ENCODE measurements at places on chromosomes 13 and 19.

DNA sequence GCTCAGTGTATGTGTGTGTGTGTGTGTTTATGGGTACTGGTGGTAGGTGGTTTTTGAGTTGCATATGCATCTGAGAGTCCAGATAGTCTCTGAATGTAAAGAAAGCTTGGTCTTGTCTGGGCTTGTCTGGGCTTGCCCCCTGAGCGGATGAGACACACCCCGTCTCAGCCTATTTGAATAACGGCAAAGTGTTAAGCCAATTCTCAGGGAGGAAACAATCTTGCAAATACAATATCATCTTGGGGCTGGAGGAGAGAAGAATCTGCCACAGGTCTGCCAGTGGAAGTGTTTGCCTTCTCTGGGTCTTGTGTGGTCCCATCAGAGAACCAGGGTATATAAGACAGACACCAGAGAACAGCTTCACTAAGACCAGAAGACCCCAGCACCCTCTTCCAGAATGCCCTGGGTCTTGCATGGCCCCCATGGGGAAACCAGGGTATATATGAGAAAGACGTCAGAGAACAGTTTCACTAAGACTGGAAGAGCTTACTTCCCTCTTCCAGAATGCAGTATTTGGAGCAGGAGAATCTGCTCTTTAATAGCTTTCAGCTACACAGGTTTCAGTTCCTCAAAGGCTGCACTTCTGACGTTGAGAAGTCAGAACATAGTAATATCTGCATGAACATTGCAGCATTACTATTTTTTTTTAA lies 13.3 kb downstream of the CD70 start:
- no peak for DNase-seq

DNA sequence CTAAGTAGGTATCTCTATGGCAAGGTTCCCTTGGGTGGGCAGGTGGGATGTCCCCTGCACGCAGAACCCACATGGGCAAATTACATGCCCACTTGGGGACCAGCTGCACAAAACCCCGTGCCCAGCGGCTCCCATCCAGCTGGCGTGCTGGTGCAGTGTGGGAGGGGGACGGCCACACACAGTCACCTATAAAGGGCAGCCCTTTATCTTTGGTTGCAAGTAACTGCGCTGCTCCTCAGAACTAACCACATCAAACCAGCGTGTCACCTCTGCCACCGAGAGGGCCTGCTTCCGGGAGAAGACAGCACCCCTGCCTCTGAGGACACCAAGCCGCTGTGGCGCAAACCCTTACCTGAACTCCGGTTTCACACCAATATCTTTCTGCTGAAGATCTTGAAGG lies 32.2 kb downstream of the ANKRD27 start:
- DNase-seq = peak; percentile 71

DNA sequence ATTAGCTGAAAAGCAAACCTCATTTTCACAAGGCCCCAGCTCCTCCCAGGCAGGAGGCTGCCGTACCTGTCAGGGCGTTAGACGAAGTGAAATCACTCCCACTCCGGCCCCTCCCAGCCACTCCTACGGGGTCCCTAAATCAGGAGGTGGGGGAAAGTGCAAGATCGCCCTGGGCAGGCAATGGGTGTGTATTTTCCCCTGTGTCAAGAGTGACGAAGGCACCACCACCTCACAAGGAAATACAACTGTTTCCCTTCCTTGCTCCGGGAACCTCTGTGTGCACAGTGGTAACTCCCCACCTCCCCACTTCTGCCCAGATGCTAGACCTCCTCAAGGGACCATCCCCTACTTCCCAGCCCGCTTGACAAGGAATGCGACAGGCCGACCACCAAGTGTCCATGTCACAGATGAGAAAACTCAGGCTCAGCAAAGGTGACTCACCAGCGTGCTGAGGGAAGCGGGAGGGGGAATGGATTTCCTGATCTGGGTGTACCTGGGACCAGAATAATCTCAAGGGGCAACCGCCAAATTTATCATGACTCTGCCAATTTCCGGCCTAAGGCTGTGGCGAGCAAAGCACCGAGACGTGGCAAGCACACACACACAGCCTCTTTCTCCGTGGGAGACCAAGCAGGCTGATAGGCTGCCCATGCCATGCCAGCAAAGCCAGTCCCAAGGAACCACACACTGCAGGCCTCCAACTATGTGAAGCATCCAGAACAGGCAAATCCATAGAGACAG lies 7.3 kb downstream of the PPP6R1 start:
- DNase-seq = peak; percentile 65

DNA sequence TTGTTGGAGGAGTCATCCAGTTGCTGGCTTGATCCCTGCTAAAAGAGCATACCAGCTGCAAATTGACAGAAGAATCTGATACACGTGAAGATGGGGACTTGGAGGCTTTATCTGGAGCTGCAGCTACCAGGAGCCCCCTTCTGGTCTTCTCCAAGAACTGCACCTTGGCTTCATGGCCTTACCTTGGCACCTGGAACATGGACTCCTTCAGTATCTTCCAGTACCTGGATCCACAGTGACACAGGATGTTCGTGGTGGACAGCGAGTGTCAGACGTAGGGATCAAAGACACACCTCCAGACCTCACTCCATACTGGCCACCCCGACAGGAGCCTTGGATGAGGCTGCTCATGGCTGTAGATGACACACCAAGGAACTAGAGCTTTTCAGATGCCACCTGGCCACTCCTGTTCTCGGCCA lies 9.9 kb upstream of the ACSBG2 start:
- DNase-seq = peak; percentile 64

- no peak for DNase-seq
These were observed 173.7 kb downstream of the KLF12 start for GRCh38 chr13:73960474-73960873.

GRCh38 chr19:39070888-39071287 lies 13.3 kb upstream of the ACP7 start:
- DNase-seq = no peak

DNA sequence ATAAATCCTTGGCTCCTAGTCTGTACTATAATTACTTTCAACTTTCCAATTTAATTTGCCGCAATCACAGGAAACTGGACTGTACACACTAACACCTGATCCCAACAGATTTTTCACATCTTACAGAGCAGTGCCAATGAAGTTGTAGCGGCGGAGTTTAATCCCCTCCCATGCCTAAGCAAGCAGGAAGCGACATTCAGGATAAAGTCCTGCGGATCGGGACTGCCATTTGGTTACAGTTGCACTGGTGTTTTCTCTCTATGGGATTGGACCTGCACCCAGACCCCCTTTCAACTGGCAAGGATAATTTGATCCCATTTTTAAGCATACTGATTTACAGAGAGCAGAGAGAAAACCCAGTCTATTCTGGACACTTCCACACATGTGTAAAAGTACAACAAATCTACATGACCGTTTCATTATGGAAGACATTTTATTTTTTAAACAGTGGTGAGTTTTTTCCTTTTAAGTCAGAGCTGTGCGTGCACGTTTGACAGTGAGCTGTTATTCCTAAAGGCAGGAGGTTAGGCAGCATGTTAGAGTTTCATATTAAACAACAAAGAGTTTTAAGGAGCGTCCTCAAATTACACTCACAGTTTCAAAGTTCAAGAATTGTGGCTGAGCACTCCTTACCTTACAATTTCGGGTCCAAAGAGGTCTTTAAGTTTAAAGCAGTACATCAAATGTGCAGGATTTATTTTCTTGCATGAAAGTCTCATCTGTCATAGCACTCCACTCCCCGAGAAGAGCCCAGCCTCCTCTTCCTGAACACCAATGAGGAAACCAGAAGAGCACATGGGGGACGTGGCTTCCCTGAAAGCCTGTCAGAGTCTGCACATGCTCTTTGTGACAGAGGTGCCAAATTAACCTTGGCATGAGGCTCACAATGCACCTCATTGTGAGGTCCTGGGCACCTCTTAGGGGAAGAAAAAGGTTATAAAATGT lies 141.6 kb upstream of the RFC3 start:
- DNase-seq = peak; percentile 35
